DMS153 (cell line): ENCODE measurements at places on chromosomes 7 and 10.
A peak's percentile ranks its signal among the peaks of the same experiment; 100 is the strongest.

DNA sequence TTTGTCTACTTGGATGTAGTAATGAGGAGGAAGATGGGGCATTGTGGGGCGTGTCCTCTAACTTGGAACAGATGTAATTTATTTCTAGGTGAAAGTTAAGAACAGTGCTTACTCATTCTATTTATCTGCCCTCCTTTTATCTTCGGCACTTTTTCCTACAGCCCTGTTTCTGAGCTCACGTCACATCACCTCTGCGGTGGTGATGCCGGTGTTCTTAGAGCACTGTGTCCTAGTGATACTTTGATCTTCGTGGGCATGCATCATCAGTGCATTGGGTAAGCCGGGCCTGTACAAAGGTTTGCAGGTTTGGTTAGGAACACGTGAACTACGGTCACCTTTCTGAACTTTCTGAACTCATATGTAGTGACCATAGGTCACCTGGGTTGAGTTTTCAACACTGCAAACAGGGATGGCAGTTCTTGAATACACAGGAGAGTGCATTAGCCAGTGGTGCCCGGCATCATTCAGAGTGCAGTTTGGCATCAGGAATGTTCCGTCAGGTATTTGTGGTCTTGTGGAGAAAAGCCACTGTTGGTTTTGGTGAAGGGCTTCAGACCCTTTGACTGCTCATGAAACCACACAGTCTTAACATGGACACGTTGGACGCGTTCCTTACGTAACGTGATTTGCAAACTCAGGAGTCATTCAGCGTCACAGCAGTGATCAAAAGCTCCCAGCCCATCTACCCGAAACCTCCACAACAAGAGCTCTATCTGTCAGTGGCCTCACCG lies 5.6 kb downstream of the POR start:
- no peak for DNase-seq

DNA sequence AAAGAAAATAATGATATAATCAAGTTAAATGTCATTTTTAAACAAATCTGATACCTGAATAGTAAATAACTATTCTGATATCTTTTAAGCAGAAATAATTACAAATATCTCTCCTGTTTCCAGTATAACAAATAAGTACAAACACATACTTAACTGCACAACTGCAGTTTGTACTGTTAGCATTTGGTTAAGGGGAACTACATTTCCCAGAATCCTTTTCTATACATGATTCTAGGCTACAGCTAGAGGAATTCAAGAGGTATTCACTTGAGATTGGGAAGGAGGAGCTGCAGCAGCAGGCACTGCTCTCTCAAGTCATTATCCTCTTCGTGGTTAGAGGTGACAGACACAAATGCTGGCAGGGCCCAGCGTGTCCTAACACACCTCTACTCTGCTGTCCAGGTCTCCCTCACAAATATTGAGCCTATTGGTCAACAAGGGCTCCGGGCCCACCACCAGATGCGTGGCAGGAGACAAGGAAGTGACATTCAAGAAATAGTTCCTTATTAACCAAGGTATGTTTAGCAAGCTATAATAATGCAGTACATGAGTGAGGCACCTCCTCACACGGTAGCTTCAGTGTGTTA lies 255.1 kb upstream of the MKLN1 start:
- no peak for DNase-seq

- DNase-seq = no peak
Measured at GRCh38 chr7:107446531-107446930, 23.3 kb upstream of the GPR22 start.

- peak; percentile 92 for DNase-seq
Measured at GRCh38 chr7:95469848-95470247, 15.9 kb upstream of the ASB4 start.

DNA sequence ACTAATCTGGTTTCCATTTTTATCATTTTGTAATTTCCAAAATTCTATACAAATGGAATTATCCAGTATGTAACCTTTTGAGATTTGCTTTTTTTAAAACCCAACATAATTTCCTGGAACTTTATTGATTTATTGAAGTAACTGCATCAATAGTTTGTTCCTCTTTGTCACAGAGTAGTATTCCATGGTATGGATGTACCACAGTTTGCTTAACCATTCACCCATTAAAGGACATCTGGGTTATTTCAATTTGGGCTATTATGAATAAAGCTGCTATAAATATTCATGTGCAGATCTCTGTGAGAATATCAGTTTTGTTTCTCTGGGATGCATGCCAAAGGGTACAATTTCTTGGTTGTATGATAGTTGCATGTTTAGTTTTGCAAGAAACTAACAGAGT lies 2.9 kb downstream of the GPNMB start:
- no peak for DNase-seq

DNA sequence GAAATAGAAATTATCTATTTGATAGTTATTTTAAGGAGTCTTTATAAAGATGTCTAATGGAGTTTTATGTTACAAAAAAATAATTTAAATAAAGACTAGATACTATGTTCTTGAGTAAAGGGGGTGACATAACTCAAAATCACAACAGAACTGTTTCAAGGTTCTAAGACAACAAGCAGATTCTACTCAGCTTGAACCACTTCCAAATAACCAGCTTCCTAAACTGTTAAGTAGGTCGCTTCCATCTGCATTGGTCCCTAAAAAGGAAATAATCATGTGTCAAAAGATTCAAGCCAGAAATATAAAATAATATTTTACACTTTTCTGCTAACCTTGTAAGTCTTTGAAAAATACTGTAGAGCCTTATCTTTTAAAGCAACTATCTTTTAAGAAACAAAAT lies 14.1 kb downstream of the SEM1 start:
- no peak for DNase-seq

- DNase-seq = no peak
Measured at GRCh38 chr7:128665057-128665456, 7.0 kb upstream of the GARIN1A start.

GRCh38 chr7:39130857-39131526 lies 153.3 kb downstream of the POU6F2 start:
- peak; percentile 55 for DNase-seq

DNA sequence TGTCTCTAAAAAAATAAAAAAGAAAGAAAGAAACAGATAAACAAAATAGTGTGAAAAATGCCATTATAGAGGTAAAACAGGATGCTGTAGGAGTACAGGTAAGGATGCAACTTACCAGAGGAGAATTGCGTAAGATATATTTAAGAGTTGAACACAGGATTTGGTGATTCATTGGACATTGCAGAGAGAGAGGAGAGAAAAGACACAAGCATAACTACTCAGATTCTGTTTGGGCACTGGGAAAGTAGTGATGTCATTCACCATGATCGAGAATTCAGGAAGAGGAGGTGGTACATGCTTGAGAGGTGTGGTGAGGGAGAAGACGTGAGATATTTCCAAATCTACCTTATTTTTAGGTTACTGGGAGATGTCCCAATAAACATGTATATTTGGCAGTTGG lies 97.6 kb downstream of the AASS start:
- DNase-seq = no peak

DNA sequence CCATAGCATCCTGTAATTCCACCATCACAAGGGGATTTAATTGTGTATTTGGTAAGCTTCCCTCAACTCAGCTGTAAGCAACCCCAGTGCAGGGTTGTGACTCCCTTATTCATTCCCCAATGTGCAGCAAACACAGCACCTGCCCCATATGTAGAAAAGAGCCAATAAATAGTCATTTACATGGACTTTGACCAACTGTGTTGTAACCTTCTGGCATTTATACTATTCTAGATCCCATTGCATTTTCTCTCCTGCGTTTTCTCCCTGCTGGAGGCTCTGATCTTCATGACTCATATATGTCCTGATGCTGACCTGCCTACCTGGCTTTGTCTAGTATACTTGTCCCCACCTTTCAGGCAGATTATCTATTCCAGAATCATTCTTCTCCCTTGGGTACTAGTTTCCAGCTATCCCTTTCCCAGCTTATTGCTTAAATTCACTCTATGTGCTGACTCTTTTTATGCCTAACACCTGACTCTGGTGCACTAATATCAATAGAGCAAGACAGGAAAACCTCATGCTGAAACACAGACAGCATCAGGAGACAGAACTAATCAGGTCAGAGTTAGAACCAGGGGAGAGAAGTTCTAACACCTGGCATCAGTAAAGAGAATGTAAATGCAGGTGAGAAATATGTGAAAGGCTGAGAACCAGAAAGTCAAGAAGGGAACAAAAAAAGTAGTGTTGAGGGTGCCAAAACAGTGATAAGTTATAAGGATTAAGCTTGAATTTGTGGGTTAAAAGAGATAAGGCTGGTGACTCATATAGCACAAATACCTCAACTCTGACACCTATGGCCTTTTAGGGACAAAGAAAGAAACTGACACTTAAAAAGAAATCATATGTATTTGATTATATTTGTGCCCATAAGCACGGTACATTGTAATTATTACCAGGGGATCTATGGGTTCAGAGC lies 402.7 kb downstream of the IPMK start:
- no peak for DNase-seq

GRCh38 chr10:119715628-119716505 lies 10.0 kb upstream of the INPP5F start:
- DNase-seq = no peak

GRCh38 chr7:117163101-117163500 lies 159.8 kb downstream of the WNT2 start:
- no peak for DNase-seq

DNA sequence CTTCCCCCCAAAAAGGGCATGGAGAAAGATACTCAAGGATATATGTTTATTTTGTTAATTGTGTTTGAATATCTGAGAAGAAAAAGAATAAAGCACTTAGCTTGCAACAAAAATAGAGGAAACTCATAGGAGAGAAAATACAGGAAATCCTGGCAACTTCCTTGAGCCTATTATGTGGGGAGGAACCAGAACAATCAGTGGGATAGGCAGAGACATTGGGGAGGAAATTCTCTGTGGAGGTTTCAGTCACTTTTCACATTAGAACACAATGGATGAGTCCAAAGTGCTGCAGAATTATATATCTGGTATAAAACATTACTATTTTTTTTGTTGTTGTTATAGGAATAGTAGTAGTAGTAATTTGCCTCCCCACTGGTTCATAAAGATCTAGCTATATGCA lies 240.1 kb downstream of the THSD7A start:
- peak; percentile 20 for DNase-seq

DNA sequence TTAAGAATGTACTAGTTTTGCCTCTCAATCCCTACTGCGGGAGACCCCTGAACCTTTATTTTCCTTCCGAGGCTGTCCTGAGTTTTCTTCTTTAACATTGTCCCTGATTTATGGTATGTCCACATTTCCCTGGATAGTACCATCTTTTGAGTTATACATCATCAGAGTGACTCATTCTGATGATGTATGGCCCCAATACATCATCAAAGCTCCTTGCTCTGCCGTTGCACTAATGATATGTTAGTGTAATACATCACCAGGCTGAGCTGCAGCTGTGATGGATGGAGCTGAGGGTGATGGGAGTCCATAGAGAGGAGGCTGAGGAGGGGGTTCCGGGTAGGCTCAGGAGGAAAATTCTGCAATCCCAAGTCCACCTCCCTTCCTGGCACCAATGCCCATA lies 986.5 kb downstream of the KCNMA1 start:
- DNase-seq = no peak

DNA sequence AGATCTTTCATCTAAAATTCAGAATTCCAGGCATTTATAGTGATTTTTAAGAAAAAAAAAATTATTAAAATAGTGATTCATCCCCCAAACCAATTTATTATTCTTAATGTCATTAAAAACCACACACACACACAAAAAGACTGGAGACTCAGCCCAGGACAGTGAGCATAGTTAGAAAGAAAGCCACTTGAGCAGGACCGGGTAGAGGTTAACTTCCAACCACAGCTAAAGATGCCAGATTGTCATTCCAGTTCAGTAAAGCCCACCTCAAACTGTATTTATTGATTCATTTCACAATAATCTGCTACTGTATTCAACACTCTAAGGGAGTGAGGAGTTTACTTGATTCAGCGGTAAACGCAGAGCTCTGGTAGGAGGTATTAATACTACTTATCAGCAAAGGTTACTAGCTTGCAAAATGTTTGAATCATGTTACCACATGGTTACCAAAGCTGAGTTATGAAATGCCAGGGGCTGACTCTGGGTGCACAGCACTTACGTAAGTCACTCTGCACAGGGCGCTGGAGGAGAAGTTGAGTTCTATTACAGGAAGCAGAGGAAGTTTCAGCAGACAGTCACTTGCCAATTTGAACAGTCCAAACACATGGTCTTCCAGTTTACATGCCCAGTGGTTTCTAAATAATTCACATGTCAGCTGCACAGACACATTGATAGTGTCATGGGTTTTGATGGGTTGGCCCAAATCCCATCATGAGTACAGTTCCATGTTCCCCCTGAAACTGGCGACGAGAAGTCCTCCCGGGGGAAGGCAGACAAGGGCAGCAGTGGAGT lies 64.6 kb downstream of the KLF6 start:
- DNase-seq = no peak

- DNase-seq = no peak
Measured at GRCh38 chr10:98016772-98017475, 13.5 kb downstream of the CRTAC1 start.

DNA sequence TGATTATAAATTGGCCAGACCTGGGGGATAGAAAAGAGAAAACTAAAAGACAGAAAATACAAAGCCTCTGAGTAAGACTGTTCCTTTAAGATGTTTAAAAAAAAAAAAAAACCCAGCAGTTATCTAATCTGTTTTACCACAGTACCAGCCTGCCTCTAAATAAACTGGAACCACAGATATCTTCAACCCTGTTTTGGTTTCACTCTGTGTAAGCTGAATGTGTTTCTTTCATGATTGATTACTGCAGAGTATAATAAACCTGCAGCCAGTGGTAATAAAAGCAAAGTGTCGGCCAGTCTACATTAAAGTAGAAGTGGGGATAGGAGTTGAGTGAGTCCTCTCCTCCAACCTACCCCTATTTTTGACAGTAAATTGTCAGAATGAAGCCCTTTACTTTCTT lies 40.6 kb downstream of the MGAM2 start:
- DNase-seq = peak; percentile 7

- peak; percentile 26 for DNase-seq
Measured at GRCh38 chr10:110547139-110547761, 20.2 kb upstream of the SMC3 start.

DNA sequence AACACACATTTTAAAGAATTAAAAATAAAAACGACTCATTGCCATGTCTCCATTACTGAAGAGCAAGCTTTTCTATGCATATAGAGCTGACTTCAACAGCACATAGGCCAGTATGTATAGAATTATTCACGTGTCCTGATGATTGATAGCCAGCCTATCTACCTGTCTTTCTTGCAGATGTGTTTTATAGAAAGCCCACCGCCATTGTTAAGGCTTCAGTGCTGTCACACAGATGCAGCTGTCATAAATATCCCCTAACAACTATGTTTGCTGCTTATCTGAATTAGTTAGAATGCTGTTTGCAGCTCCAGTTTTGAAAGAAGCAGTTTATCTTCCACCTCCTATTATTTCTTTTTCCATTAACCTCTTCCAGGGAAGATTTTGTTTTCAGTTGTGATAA lies 235.9 kb downstream of the SLC25A13 start:
- no peak for DNase-seq

GRCh38 chr10:99788598-99789256 lies 6.3 kb downstream of the ABCC2 start:
- DNase-seq = no peak

GRCh38 chr10:89351780-89352597 lies 24.2 kb downstream of the IFIT3 start:
- no peak for DNase-seq

GRCh38 chr10:117996709-117997108 lies 50.0 kb downstream of the RAB11FIP2 start:
- DNase-seq = no peak
